ENCODE measurements at places on chromosomes 5 and 9. TPM values are rescaled to one million over a fixed set of nuclear protein-coding genes. Genes with fewer than 3 reads are reported as not detected.

GRCh38 chr5:179866241-179867078 lies 7.8 kb upstream of the MRNIP start:
- peak; percentile 11 for DNase-seq

- DNase-seq = no peak
These were observed 40.8 kb upstream of the GABRG2 start for GRCh38 chr5:162026803-162027202.

The CDC14B gene
- total RNA-seq = 18.1 TPM

The ENTREP1 gene
- total RNA-seq = 21.3 TPM

DNA sequence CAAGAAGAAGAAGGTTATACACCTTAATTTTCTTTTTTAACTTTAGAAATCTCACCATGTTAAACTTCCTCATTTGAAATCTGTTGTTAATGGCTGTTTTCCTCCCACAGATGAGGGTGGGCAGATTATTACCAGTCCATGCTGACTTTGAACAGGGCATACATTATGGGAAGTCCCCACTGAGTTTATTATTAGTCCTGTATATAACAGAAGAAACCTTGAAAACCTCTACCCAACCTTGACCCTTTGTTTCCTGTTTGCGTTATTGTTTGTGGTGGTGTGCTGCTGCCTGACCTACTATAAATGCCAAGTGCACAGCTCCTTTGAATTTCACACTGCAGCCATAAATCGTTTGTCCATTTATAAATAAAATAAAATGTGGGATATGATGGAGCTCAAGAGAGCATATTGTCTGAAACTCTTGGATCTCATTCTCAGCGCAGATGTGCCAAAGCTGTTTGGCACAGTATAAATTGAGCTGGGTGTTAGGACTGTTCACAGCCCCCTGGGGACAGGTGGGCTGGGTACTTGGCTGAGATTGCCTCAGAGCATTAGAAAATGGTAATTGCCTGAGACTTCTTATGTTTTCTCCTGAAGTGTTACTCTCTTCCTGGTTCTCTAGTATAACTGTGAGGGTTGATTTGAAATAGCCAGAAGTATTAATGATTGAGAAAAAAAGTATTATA lies 139.6 kb downstream of the SPATA31D1 start:
- DNase-seq = peak; percentile 16

- no peak for DNase-seq
These were observed 75.9 kb upstream of the PRR16 start for GRCh38 chr5:120388016-120388781.

GRCh38 chr9:20330688-20331087 lies 291.6 kb downstream of the MLLT3 start:
- DNase-seq = no peak

GRCh38 chr9:123003466-123003865 lies 30.0 kb upstream of the GPR21 start:
- DNase-seq = no peak

The PRUNE2 gene
- 1.4 TPM for total RNA-seq

GRCh38 chr5:74402553-74402952 lies 238.0 kb downstream of the ENC1 start:
- no peak for DNase-seq

DNA sequence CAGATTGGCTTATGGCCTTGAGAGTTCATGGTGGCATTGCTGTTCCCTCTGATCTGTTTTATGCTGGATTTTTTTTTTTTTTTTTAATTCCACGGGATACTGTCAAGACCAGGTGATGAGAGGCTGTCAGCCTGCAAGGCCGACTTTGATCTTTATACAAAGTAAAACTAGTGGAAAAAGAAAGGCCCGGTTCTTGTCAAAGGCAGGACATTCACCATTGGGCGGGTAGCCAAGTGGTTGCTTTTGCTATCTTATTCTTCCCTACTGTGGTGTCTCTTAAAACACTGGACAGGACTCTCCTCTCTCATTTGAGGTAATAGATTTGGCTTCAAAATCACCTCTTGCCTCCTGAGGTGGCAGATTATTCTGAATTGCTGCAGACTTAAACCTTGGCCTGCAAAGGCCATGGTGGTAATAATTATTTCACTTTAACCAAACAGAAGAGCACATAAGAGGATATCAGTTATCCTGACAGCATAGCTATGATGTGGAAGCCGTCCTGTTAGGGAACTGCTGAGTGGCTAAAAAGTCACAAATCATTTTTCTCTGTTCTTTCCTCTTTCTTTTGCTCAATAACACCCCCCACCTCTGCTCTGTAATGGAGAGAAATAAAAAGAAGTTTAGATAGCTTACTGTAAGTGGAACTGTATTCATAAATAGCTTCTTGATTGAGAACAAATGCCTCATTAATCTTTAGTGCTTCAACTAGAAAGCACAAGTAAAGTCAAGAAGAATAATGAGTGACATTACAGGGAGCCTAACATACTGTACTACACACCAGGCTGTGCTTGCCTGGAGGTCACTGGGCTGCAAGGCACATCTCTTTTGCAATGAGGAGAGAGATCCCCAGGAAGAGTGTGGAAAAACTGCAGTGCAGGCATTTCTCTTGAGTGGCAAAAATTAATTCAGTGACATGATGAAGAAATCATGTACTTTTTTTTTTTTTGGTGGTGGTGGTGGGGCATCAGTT lies 275.6 kb downstream of the KDM4C start:
- DNase-seq = no peak

The PCDHGB1 gene
- total RNA-seq = 7.1 TPM

- no peak for DNase-seq
These were observed 616 bp upstream of the SPEF2 start for GRCh38 chr5:35617060-35617434.

DNA sequence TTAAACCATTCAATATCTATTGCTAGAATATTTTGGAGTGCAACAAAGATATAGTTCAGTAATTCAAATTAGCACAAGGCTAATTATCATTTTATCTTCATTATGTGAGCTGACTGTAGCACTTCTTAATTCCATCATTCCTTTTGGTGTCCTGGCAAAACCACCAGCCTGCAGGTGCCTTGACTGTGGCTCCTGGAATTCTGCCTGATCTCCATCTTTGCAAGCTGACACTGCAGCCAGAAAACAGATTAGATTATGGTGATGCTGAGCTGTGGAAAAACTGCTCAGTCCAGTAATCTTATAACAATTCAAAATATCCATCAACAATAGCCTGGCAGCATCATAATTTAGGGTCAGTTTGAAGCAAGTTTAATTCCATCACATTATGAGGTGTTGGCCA lies 919.5 kb downstream of the DTWD2 start:
- no peak for DNase-seq

- DNase-seq = no peak
These were observed 93.6 kb upstream of the RANBP3L start for GRCh38 chr5:36395260-36395659.

- no peak for DNase-seq
These were observed 1.3 kb upstream of the PTPDC1 start for GRCh38 chr9:94082956-94083355.

The PHF24 gene
- 0.10 TPM for total RNA-seq

- DNase-seq = peak; percentile 66
These were observed 14.3 kb upstream of the NR4A3 start for GRCh38 chr9:99807276-99807852.

The FOXD4L3 gene
- not detected for total RNA-seq

DNA sequence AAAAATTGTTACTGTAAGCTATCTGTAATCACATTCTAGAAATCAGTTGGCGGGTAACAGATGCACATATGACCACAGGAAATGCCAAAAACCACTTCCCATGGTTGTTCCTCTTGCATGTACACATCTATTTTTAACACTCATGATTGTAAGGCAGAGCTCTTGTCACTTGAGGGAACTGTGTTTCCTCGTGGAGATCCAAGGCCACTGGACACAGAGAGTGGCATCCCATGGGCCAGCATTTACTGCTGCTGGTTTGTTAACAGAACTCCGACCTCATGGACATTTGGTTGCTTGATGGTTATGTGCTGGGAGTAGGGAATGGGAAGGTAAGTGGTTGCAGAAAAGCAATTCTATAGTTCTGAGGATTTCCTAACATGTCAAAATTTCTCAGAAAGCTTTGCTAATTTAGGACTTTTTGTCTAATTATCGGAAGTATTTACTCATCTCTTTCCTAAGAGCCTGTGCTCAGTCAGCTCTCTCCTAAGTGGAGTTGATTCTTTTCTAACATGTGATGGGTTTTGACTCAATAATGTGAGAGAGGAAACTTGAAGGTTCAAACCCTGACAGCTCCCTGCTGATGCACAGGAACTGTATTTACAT lies 202.0 kb upstream of the NR3C1 start:
- DNase-seq = no peak

DNA sequence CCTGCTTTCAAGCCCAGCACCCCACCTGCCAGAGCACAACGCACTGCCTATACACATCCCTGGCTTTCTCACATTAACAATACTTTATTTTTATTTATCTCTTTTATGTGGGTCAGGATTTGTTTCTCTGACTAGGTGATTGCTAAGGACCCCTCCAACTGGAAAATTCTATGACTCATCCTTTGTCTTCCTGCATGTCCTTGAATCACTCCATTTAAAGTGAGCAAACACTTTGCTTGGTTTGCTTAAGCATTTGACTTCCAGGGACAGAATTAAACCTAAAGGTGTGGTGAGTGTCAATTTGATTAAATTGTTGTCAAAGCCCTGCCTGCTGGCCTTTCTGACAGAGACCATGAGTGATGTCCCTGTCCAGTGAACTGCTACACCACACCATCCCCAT lies 536.5 kb upstream of the BRINP1 start:
- no peak for DNase-seq

- DNase-seq = peak; percentile 91
These were observed at the start of gene STC2 for GRCh38 chr5:173327948-173328843. STC2 (minus strand) TSS chr5:173328414; CDS start chr5:173328193, 221 bp downstream.

The CARTPT gene
- not detected for total RNA-seq

- DNase-seq = no peak
These were observed 1078.8 kb downstream of the TAF11L14 start for GRCh38 chr5:18712936-18713485.

GRCh38 chr9:135447126-135447525 lies 32.5 kb upstream of the PPP1R26 start:
- no peak for DNase-seq

The FOXB2 gene
- total RNA-seq = not detected

The NDUFS4 gene
- 212 TPM for total RNA-seq

DNA sequence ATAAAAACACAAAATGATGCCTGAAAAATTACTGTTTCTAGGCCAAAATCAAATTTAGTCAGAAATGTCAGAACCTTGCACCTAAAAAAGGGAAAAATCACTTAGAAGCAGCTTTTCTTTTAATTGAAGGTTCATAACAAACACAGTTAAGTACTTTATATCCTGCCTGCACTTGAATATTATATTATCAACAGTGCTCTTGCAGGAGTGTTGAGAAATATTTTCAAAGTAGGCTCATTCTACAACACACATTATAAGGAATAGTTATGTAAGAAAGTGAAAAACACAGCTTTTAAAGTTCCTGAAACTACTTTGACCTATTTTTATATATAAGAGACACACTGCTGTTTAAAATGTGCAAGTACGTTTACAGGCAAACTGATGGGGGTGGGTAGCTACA lies 8.3 kb downstream of the EDIL3 start:
- no peak for DNase-seq

GRCh38 chr5:79831381-79832309 lies 142.0 kb downstream of the CMYA5 start:
- no peak for DNase-seq

The ELOVL7 gene
- 0.40 TPM for total RNA-seq

- DNase-seq = no peak
These were observed 120.5 kb upstream of the NEK6 start for GRCh38 chr9:124137009-124137943.

The PCDHA3 gene
- 0.07 TPM for total RNA-seq

GRCh38 chr9:33813712-33814641 lies 3.0 kb upstream of the UBE2R2 start:
- DNase-seq = no peak

The YIPF5 gene
- 26.6 TPM for total RNA-seq

The SPINK4 gene
- not detected for total RNA-seq

DNA sequence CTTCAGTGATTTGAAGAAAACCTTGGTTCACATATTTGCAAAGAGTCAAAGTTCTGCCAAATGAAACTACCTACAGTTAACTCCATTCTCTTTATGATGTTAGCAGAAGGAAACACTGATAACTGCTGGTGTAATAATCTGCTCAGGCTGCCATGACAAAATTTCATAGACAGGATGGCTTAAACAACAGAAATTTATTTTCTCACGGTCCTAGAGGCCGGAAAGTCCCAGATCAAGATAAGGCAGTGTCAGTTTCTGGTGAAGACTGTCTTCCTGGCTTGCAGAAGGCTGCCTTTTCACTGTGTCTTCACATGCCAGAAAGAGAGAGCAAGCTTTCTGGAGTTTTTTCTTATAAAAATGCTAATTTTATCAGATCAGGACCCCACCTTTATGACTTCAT lies 102.4 kb upstream of the PARP8 start:
- DNase-seq = no peak

DNA sequence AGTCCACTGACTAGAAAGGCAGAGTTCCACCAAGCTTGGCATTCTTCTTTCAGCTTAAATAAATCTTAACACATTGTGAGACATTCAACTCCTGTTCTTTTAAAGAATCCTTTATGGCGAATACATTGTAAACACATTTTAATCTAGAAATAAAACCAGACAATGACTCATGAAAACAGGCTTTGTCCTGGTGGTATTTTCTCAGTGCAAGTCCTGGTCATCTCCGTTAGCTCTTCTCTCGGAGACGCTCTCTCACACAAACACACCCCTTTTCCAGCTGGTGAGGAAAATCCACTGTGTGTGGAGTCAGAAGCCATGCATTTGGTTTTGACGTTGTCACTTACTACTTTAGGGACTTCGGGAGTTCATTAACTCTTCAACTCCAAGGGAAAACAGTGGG lies 140.4 kb downstream of the AUH start:
- no peak for DNase-seq

The ABO gene
- total RNA-seq = 1.7 TPM

GRCh38 chr9:29514336-29514735 lies 1941.1 kb upstream of the C9orf72 start:
- DNase-seq = peak; percentile 29

The TRIM41 gene
- 23.7 TPM for total RNA-seq

The CETN3 gene
- total RNA-seq = 26.9 TPM

DNA sequence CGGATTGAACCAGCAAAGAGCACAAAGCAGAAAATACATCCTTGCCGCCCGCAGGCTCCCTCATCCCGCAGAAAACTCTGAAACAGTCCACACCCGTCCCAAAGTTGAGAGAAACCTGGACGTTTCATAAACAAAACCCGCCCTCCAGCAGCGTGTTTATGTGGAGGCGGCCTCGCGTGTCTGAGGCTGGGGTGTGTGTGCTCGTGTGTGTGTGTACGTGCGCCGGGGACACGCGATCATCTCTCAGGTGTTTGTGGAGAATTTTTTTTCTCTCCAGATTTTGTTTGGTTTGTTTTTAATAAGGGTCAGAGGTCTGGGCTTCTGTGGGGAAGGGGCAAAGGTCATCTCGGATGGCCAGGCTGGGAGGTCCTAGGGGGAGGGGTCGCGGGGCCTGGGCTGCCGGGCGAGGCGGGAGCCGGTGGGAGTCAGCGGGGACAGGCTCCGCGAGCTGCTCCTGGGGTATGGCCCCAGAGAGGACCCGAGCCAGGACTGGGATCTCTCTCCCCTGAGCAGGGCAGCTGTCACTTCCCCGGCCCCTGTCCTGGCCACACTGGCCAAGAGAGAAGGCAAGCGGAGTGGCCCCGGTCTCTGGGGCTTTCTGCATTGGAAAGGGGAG lies 206.4 kb downstream of the C9orf50 start:
- DNase-seq = peak; percentile 58

Data from left ventricle myocardium superior (tissue), 1 donor.